ENCODE measurements at places on chromosomes 7 and 10.

DNA sequence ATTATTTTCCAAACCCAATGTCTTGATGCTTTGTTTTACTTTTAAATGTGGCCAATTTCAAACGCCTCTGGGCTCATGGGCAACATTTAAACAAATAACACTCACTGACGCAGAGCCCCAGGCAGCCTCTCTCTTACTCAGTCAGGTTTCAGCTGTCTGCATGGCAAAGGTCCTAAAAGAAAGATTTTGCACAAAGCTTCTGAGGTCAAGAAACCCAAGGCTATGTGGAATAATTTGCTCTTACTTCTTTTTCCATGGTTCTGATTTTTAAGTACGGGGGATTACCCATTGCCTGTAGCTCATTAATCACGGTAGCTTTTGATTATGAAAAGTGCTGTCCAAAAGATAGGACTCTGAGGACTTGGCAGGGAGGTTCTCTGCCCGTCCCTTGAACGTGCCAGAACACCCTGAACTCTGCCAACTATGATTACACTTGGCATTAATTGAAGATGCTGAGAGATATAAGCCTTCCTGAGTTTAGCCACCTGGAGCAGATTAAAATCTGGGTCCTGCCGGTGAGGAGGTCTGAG is 14.1 kb upstream of the MSRB2 start:
- no peak for DNase-seq

DNA sequence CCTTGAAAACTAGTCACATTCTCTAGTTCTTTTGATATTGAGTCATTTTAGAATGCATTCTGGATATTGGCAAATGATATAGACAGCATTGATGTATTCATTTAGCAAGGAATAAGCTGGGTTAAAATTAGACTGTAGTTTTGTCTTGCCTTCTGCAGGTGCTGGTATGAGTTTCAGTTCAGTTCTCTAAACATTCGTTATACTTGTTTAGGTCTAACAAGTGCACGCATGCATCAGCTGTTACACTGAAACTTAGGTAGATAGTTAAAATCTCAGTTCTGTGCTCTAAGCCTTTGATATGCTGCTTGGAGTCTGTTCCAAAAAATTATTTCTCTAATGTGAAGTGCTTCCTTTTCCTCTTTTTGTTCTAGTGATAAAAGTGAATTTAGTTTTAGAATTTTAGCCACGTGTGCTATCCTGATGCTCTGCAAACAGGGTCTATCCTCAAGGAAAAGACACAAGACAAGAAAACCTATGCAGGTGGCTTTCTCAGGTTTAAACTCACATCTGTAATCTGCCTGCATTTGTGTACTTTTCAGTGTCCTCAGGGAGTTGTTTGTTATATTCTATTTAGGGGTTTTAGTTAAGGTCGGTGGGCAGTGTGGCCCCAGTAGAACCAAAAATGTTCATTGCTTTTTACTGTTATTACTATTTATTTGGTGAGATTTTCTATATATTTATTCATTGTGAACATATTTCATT is 409.0 kb downstream of the CDC14C start:
- no peak for DNase-seq

- DNase-seq: no peak
Measured at GRCh38 chr10:130335336-130335735, 199.1 kb downstream of the GLRX3 start.

DNA sequence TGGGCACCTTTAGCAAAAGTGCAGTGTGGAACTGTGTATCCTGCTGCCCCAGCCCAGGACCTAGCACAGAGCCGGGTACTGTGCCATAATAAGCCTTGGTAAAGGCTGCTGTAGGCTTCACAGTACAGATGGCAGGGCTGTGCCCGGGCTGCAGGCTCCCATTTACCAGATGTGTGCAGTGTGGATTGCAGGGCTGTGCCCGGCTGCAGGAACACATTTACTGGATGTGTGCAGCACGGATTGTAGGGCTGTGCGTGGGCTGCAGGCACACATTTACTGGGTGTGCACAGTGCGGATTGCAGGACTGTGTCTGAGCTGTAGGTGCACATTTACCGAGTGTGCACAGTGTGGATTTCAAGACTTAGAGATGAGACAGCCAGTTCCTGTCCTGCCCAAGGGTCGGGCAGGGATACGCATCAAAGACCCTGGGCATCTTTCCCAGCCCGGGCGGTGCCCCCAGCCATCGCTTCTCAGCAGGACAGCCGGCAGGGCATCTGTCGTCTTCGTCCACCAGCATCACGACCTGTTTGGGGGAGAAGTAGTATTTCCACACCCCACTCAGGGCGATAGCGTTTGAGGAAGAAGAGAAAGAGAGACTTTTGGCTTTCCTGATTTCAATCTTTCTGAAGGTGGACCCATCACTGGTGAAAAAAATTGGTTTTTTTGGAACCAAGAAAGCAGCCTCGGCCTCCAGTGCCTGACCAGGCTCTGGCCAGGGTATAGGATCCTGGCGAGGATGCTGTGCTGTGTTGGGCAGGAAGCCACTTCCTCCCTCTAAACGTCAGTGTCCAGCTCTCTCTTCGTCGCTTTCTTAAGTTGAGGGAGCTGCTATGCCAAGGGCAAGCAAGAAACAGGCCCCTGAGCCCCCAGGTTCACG is 180.8 kb downstream of the CUX1 start:
- DNase-seq: no peak

- no peak for DNase-seq
Measured at GRCh38 chr10:10869592-10869991, 148.1 kb upstream of the CELF2 start.

- no peak for DNase-seq
Measured at GRCh38 chr10:32139223-32140073, 83.2 kb upstream of the KIF5B start.

DNA sequence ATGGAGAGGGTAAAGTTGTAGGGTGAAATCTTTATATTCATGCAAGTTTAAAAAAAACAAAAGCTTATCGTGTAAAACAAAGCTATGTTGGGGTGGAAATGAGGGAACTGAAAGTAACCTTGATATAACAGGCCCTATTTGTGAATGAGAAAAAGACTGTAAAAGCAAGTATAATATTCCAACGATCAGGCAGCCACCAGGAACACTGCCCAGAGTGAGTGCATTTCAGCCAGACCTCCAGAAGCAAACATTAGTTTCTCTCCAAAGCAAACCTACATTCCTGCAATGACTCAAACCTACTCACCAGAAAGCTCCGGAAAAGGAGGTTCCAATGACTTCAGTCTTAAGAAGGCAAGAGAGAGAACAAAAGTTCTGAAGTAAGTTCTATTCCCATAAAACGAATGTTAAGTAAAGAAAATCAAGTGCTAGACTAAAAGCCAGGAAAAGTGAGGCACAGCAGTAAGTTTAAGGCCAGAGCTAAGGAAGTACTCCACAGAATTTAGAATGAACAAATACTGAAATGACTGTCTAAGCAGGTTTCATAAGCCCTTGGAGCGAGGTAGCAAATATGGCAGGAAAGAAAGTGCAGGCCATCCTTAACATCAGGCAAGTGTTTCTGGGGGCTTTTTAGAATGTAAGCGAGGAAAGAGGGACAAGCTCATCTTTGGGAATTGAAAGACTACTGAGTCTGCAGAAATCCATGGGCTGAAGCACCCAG is 493.1 kb downstream of the XPNPEP1 start:
- DNase-seq: no peak

DNA sequence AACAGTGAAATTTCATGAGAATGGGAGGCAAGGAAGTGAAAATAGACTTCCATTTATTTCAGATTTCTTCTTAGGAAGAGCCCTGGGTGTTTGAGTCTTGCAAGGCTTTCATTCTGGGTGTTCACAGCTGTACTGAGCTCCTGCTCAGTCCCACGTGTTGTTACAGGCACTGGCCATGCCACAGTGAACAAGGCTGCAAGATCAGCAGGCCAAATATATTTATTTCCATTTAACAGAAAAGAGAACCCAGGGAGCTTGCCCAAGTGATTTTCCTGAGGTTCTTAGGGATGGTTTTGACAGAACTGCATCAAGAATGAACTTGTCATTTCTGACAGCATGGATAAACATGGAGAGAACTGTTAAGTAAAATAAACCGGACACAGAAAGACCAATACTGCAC is 54.5 kb upstream of the CD36 start:
- DNase-seq: no peak

GRCh38 chr7:142636751-142637150 is 112.5 kb upstream of the PRSS1 start:
- peak; percentile 22 for DNase-seq

GRCh38 chr7:55983537-55983936 is 19.2 kb downstream of the NIPSNAP2 start:
- DNase-seq: no peak

DNA sequence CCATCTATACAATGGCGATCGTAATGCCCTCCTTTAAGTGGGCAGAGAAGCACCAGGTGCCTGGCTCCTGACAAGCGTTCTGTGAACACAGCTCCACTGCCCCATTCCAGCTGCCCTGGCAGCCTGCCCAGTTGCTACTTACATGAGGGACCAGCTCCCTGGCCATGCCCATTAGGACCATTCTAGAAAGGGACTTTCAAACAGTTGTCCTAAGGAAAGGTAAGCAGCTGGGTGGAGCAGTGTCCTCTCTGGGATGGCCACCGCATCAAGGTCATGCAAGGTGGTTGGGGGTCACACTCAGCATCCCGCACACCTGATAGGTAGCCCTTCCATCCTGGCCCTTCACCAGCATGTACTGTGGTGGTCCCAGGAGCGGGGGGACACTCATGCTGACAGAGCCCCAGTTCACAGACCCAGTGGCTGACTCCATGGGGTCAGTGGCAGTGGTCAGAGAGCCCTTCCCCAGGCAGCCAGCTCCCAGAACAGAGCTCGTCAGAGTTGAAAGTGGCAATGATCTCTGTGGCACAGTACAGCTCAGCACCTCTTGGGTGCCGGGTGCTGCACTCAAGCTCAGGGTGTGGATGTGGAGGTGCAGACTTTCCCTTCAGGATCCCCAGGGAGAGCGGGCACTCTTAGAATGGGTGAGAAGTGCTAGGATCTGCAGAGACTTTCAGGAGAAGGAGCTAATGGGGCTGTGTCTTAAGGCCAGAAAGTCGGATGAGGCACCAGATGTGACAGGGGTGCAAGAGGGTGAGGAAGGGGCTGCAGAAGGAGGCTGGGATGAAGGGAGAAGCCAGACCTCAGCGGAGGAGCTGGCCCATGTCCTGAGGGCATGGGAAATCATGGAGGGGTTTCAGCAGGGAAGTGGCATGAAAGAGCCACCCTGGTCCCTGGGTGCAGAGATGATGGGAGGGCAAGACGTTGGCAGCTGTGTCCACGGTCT is 10.9 kb downstream of the MMRN2 start:
- DNase-seq: no peak

GRCh38 chr7:100418930-100419659 is 9.4 kb downstream of the ZCWPW1 start:
- DNase-seq: no peak

- no peak for DNase-seq
Measured at GRCh38 chr7:107526672-107527071, 37.0 kb downstream of the COG5 start.

GRCh38 chr7:84144935-84145334 is 49.7 kb downstream of the SEMA3A start:
- DNase-seq: no peak

DNA sequence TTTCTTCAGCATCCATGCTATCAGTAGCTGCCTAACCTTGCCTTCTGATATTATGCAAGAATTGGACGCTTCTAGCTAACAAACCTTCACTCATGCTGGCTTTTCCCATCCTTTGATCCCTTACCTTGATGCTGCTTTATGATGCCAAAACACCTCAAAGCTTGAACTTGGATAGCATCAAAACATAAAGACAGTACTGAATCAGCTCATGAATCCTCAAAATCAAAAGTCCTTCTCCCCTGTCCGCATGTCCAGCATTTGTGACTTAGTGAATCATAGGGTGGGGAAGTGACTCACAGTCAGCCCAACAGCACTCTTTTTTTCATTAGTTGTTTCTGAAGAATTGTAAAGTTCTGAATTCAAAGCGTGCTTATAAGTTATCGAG is 89.5 kb upstream of the PIK3CG start:
- no peak for DNase-seq

- no peak for DNase-seq
Measured at GRCh38 chr10:19801369-19801768, 14.9 kb upstream of the PLXDC2 start.

DNA sequence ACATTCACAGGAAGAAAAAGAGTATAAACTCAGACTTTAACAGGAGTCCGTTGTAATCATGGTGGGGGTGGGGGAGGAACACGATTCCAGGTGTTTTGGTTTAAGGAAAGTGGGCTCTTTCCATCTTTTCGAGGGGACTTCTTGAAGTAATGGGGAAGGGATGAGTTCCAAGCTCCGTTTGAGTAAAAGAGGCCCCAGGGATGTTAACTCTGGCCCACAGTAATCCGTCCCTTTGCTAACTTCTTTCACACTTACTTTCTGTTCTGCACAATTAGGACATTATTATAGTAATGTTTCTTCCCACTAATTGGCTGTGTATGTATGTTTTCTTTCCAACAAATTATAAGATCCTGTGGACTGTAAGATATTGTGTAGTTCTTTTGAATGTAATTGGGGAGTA is 374.4 kb downstream of the BBS9 start:
- DNase-seq: no peak

DNA sequence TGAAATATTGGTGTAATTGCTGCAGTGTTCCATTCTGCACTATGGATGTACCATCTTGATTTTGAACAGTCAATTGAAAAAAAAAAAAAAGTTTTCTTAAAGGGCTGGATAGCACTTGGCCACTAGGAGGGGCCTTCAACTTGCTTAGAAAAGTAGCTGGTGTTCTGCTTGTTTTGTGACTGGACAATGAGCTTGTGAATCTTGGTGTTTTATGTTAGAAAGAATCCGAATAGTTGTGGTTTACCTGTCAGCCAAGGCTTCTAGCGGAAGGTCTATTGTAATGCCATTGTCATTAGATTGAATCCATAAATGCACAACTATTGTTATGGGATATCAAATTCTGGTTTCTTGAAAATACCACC is 77.1 kb downstream of the BMPER start:
- DNase-seq: no peak

DNA sequence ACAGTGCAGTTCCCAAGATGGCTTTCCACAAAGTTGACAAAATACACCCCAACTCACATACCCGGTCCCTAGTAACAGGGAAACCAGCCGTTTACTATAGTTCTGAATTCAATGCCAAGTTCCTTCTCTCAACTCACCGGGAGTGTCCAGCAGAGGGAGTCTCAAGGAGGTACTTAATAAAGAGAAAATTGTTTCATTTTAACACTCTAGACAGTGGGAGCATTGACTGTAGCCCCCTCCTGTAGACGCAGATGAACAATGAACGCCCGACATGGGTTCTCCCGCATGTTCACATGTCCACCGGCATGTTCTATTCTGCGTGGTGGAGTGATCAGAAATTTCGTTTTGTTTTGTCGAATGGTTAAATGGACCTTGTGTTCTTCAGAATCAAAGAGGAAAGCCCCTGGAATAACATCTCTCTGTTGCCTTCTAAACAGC is 1.9 kb downstream of the HIPK2 start:
- peak; percentile 57 for DNase-seq

DNA sequence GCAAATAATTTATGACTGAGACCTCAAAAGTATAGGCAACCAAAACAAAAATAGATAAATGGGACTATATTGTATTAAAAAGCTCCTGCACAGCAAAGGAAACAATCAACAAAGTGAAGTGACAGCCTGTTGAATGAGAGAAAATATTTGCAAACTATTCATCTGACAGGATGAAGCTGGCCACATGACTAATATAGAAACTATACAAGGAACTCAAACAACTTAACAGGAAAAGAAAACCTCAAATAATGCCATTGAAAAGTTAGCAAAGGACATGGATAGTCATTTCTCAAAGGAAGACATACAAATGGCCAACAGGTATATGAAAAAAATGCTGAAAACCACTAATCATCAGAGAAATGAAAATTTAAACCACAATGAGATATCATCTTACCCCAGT is 245.1 kb downstream of the STK31 start:
- DNase-seq: no peak
